ENCODE measurements at places on chromosomes 6 and 20.

GRCh38 chr6:157163434-157164159, 159.7 kb downstream of the TMEM242 start:
- DNase-seq, result no peak

DNA sequence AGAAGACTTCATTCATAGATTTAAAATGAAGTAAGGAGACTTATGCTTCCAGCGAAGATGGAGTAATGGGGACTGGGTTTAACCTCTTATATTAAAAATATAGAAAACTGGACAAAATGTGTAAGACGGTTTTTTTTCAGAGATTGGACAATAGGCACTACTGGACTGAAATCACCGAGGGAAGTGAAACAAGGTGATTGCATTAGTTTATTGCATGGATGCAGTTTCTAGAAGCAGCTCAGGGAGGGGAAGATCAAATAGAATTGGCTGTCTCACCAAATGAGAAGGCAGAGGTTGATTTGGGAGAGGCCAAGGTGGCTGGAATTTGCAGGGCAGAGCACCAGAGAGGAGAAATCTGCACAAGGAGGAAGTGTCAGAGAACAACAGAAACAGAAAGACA, 162.6 kb downstream of the DNAH8 start:
- no peak for DNase-seq

DNA sequence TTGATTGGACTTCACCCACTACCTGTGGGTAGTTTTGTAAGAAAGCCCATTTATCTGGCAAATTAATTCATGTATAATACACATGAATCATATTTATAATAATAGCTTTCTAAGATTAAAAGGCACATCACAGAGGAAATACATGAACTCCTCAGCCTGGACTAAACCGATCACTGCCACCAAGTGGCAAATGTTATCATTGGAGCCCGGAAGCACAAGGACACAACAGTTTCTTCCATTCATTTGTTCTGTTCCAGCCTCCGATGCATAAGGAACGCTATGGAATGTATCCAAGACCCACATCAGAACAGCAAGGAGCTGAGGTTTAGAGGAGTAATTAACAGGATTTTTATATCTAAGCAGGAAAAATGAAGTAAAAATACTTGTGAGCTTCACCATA, 13.9 kb upstream of the IPCEF1 start:
- DNase-seq, result peak; percentile 13

DNA sequence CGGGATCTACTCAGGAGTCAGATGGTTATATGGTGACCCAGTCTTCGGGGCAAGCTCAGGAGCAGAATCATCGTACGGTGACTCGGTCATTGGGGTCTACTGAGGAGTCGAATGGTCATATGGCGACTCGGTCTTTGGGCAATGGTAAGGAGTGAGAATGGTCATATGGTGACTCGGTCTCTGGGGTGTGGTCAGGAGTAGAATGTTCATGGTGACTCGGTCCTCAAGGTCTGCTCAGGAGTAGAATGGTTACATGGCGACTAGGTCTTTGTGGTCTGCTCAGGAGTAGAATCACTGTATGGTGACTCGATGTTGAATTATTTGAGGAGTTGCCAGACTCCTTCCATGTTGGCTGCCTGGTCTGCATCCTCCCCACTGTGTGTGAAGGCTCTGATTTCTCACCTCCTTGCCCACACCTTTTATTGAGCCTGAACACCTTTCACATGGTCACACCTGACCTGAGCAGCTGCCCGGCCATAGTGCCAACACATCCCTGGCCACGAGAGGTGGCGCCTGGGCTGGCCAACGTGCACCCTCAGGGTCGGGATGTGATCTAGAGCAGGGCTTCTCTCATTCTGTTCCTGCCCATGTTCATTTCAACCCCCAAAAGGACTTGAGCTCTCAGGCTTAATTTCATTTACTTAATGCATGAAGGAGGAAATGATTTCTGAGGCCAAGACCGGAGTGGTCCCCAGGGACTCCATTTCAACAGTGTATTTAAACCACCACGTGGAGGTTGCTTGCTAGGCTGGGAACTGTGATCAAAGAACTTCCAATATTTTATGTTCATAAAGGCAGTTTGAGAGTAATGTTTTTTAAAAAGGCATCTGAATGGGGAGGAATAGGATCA, 119.5 kb downstream of the PHACTR3 start:
- no peak for DNase-seq

- DNase-seq, result no peak
Measured at GRCh38 chr6:146666909-146667308, 68.1 kb downstream of the ADGB start.

DNA sequence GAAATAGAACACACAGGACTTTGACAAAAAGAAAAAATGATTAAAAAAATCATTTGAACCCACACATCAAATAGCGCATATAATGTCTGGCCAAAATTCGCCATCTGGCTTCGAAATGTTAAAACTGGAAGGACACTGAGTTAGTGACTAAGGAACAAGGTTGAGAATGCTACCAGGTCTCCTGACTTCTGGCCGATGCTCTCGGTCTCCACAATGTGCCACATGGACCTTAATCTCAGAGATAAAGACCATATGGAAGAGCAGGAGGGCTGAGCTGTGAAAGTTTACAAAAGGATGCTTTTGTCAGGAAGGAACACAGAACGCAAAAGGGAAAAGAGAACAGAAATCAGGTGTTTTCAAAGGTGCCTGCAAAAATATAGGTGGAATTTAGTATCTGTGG, 54.7 kb downstream of the FAXC start:
- no peak for DNase-seq

- DNase-seq, result no peak
Measured at GRCh38 chr6:3444276-3445088, 12.4 kb downstream of the SLC22A23 start.

GRCh38 chr6:21277601-21278374, 315.8 kb upstream of the SOX4 start:
- no peak for DNase-seq

DNA sequence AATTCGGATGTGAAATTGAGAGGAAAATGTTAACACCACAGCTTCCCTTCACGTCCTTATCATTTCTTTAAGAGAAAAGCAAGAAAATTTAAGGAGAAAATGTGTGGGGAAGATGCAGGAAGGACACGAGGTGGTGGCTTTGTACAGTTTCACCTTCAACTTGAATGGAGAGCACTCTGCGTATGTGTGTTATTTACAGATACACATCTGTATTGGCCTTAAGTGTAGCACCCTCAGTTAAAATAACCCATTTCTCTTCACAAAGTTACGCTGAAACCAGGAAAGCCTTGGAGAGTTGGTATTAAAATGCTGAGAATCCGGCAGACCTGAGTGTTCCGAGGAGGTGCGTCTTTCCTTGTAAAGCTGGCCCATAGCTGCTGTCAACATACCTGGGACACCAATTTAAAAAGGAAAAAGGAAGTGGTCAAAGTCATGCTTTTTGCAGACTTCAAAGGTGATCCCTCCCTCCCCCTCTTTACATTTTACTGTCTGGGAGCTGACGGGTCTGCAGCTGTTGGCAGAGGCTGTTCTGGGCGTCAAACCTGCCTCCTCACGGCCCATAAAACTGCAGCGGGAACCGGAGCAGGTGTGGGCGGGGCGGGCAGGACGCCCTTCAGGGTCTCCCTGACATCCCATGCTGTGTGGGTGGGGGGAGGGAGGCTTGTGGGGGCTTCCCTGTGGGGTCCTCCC, 61.3 kb upstream of the TBXT start:
- no peak for DNase-seq

- DNase-seq, result no peak
Measured at GRCh38 chr20:10848810-10849370, 175.1 kb upstream of the JAG1 start.

GRCh38 chr6:138037009-138037504, 70.2 kb downstream of the PERP start:
- no peak for DNase-seq

GRCh38 chr6:166589786-166590574, 3.5 kb upstream of the RAMACL start:
- DNase-seq, result no peak

GRCh38 chr6:106732376-106732940, 103.1 kb downstream of the QRSL1 start:
- no peak for DNase-seq

GRCh38 chr6:110710115-110710514, 105.2 kb downstream of the CDK19 start:
- no peak for DNase-seq

- DNase-seq, result no peak
Measured at GRCh38 chr6:57298741-57299140, 18.7 kb upstream of the PRIM2 start.

DNA sequence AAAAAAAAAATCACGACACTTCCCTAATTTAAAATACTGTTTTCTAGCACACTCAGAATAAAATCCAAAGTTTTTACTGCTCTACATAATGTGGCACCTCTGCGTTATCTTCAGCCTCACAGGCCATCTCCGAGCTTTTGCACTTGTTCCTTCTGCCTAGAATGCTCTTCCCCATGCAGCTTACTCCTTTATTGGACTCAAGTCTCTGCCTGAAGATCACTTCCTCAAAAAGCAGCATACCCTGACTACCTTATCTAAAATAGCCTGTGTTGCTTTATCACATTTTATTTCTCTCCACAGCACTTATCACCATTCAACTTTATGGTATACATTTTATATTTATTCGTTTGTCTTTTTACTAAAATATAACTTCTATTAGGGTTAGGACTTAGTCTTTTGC, 2.3 kb downstream of the ZNF322 start:
- DNase-seq, result no peak

GRCh38 chr6:158938811-158939254, 61.2 kb downstream of the RSPH3 start:
- DNase-seq, result no peak

DNA sequence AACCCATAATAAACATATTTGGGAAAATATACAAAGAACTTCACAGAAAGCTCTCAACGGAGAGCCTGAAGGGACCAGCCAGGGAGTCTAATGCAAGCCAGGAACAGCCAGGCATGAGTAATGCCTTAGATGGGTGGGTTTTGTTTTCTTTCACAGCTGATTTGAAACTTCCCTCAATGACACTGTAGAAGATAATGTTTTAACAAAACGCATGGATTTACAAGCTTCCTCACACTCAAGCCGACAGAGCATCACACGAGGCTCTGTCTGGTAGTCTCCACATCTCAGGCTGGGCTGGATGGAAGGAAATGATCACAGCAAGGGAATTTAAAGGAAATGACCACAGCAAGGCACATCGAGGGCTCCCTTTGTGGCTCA, 113.9 kb downstream of the GMPR start:
- no peak for DNase-seq

DNA sequence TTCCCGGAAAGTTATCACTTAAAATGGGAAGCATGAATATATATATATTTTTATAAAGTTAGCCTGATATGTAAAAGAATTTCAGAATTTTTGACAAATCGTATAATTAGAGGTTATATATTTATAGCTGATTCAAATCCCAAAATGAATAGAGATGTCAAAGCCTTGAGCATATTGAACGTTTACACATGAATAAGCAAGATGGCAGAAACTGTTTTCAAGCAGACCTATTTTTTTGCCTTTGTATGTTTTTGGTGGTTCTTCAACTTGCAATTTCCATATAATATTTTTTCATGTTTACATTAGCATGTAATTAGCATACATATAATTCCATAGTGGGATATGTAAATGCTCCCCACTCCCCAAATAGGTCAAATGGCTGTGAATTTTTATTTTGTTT, 189.9 kb downstream of the PRL start:
- no peak for DNase-seq

DNA sequence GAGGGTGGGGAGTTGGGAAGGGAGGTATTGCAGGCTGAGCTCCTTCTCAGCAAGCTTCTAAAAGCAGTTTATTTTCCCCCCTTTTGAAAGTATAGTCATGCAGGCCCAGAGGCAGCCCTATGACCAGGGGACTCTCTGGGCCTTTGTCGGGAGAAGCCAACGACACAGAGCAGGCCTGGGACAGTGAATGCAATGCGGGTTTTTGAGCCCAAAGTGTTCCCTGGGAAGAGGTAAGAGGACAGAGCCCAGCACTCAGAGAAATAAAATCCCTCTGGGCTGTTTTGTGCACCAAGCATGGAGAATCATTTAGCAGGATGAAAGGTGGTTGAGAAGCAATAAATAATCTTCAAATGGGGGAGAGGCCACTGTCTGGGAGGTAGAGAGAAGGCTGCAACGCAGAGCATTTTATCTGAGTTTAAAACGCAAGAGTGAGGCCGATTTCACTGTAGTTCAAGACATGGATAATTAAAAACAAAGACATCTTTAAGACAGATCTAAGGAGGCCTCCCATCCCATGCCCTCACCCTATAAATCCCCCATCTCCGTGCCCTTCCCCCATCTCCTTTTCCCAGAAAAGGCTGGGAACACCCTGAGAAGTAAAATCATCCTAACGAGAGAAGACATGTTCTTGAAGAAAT, 237.5 kb downstream of the CDC5L start:
- DNase-seq, result no peak

GRCh38 chr6:44000164-44000842, 126.9 kb downstream of the MRPL14 start:
- DNase-seq, result no peak

DNA sequence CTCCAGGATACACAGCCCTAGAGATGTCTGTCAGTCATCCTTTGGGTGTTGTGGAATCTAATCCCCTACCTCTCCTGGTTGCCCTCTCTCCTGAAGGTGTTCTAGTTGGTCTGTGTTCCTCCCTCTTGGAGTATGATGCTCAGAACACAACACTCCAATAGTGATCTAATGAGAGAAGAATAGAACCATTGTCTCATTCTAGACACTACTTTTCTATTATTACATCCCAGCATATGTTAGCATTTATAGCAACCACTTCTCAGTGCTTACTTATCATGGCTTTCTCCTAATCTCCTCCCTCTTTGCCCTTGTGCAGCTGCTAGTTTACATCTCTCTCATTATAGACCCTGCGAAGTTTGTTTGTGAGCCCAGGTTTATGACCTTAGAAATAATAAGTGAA, 109.0 kb downstream of the UNC5CL start:
- DNase-seq, result no peak

DNA sequence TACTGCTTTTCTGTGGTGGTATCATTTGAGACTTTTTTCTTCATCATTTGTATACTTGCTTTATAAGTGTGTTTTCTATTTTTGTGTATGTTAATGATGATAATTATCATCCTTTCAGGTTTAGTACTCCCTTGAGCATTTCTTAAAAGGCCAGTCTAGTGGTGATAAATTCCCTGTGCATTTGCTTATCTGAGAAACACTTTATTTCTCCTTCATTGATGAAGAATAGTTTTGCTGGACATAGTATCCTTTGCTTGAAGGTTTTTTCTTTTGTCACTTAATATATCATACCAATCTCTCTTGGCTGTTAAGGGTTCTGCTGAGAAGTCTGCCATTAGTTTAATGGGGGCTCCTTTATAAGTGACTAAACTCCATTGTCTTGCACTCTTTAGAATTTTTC, 123.2 kb upstream of the IRAK1BP1 start:
- no peak for DNase-seq

- DNase-seq, result no peak
Measured at GRCh38 chr20:31565699-31566318, 39.3 kb upstream of the ID1 start.

- DNase-seq, result no peak
Measured at GRCh38 chr6:815348-815738, 122.4 kb upstream of the EXOC2 start.

DNA sequence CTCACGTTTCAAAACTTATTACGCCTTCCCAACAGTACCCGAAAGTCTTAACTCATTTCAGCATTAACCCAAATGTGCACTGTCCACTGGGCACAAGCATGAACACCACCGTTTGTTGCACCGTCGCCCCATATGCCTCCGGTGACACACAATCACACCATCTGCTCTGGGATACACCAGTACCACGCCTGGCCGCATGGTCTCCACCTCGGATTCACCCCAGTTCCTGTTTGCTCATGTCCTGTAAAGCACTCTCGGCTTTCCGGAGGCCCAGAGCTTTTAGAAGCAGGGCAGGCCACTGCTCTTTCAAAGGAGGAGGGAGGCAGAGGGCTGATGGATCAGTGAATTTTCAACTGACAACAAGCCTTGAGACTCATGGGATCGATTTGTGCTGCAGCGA, 1570.0 kb upstream of the DEFB115 start:
- no peak for DNase-seq

GRCh38 chr6:52233975-52234823, 10.1 kb downstream of the IL17F start:
- no peak for DNase-seq
